Mucosa of gallbladder (tissue), 1 donor: ENCODE measurements at places on chromosomes 11 and 22. TPM values are rescaled to one million over a fixed set of nuclear protein-coding genes. Genes with fewer than 3 reads are reported as not detected.

Gene PYGM
- total RNA-seq = 14.3 TPM

Gene NRGN
- total RNA-seq = 6.1 TPM

Gene PHF5A
- total RNA-seq = 29.1 TPM

Gene MS4A13
- total RNA-seq = not detected

Gene OR8J1
- total RNA-seq = not detected

Gene NXPE2
- total RNA-seq = not detected
